ENCODE measurements at places on chromosomes 6 and 20.

GRCh38 chr20:44536175-44536574 lies 14.3 kb upstream of the SERINC3 start:
- DNase-seq: no peak

DNA sequence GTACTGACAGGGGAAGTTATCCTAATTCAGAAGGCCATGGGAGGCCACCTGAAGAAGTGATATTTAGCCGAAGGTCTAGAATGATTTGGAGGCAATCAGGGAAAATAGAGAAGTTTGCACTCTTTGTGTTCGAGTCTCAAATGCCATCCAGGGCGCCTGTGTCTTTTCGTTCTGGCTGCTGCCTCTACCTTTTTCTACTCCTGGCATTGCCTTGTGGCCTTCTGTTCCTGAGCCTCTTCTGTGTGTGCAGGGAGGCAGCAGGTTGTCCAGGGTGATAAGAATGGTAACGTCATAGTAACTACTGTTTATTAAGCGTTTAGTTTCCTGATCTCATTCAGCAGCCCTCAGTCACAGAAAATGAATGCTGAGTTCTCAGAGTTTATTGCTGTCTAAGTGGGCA lies 252.1 kb downstream of the FARS2 start:
- no peak for DNase-seq

GRCh38 chr20:2651772-2652723 lies at the start of gene NOP56:
Gene NOP56, plus strand, starts transcription at chr20:2652632. Its CDS starts 29 bp downstream, at chr20:2652661.
- peak; percentile 89 for DNase-seq

- no peak for DNase-seq
Observed at GRCh38 chr6:110239526-110240274, 59.5 kb downstream of the CDC40 start.

DNA sequence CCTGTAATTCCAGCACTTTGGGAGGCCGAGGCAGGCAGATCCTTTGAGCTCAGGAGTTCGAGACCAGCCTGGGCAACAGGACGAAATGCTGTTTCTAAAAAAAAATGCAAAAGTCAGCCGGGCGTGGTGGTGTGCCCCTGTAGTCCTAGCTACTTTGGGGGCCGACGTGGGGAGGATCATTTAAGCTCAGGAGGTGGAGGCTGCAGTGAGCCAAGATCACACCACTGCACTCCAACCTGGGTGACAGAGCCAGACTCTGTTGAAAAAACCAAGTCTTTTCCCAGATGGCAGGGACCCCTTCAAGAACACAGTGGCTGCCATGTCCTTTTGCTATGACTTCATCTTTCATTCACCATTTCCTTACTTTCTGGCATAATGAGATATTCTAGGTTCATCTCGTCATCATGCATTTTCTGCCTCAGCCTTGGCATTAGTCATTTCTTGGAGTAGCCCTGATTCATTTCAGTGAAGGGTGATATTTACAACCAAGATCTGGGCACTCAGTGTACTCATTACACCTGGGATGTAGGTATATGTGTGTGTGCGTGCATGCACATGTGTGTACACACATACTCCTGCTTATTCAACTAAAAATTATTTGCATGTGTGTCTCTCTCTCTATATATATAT lies 61.4 kb upstream of the TOX2 start:
- DNase-seq: no peak

DNA sequence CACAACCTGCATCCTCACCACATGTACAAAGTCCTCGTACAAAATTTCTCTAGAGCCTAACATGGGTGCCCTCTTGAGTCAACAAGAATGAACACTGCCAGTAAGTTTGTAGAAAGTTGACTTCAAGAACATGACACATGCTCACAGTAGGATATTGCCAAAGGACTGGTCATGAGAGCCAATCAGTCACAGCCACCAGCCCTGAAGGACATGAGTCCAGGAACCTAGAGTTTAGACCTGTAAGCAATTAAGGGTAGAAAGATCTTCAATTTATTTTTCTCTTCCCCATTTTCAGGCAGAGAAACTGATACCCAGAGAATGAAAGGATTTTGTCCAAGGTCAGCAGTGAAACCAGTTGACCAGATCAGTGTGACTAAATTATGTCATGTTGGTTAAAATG lies 96.1 kb downstream of the MAFB start:
- no peak for DNase-seq

- no peak for DNase-seq
Observed at GRCh38 chr6:76453270-76453669, 380.8 kb upstream of the IMPG1 start.

- DNase-seq: no peak
Observed at GRCh38 chr20:949717-950116, 33.6 kb upstream of the ANGPT4 start.

- no peak for DNase-seq
Observed at GRCh38 chr20:1877609-1878200, 17.5 kb upstream of the SIRPA start.

- no peak for DNase-seq
Observed at GRCh38 chr20:52814371-52814770, 157.8 kb upstream of the TSHZ2 start.

GRCh38 chr6:145051661-145052060 lies 683.7 kb downstream of the EPM2A start:
- no peak for DNase-seq

DNA sequence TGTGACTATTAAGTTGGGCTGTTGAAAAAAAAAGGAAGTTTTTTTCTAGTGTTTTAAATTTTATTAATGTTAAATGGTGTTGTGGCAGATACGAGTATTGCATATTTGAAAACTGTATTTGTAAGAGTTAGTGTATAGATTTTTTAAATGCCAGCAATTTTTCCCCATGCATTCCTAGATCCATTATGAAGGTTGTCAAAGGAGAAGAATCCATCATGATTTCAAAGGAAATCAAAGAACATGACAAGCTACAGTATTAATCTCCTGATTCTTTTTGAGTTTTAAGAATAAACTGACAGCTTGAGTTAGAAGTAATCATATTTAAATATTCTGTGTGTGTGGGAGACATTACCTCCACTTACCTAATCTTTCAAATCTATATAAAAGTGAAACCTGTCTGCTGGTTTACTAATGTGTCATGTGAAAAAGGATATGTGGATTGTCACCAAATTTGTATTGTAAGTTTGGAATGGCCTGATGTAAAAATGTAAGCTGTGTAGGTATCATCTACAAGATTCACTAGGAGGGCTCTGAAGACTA lies 111.0 kb upstream of the HS3ST5 start:
- DNase-seq: no peak

GRCh38 chr6:31462964-31463870 lies 34.7 kb upstream of the MICB start:
- DNase-seq: peak; percentile 65

GRCh38 chr6:149717255-149717587 lies 680 bp downstream of the LATS1 start:
- DNase-seq: no peak

GRCh38 chr6:24574809-24575208 lies 71.2 kb downstream of the KIAA0319 start:
- no peak for DNase-seq
